Brain pericyte (primary cell): ENCODE measurements at places on chromosomes 12 and 14.

- DNase-seq, result no peak
Observed at GRCh38 chr12:132392389-132393244, 63.2 kb upstream of the GALNT9 start.

DNA sequence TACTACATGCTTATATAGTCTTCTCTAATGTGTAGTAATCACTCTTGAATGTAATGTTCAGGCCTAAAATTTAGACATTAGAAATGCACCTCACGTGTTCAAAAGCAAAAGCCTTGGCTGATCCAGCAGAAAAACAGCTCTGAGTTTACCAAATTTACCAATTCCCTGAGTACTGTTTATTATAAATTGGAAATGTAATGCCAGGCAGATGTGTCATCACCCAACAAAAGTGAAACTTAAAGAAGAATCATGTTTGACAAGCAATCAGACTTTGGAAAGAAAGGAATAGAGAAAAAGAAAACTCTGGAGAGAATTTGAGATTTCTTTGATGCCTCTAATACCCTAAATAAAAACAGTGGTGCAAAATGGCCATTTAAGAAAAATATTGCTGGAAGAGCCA lies 26.5 kb upstream of the STRAP start:
- no peak for DNase-seq

- no peak for DNase-seq
Observed at GRCh38 chr14:46940611-46941010, 289.0 kb upstream of the RPL10L start.

DNA sequence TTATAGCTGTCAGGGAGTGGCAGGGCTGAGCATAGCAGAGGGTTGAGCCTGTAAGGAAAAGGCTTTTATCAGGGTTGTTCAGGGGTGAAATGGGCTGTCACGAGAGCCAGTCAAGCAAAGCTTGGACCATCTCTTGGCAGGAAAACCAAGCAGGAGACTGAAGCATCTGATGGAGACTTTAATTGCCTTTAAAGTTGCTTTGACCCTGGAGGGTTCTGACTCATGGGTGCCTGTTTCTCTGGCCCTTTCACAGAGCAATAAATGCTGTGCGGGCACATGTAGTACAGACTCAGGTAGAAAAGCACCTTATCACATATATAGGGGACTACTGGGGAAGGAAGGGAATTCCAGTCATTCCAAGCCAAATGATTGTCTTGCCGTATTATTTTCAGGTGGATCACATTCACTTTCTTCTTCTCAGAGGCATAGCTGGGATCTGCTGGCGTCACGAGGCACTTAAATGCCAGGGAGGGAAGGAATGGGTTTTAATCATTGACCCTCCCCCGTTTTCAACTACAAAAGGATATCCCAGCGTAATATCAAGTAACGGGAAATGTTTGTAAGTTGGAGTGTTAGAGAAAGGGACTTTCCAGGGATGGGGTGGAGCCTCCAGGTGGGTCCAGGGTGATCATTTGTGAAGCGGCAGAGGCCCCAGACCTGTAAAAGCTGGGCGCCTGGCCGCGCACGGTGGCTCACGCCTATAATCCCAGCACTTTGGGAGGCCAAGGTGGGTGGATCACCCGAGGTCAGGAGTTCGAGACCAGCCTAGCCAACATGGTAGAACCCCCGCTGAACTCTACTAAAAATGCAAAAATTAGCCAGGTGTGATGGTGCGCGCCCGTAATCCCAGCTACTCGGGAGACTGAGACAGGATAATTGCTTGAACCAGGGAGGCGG lies 34.9 kb downstream of the PLEKHD1 start:
- DNase-seq, result no peak

- no peak for DNase-seq
Observed at GRCh38 chr12:70831543-70831942, 89.0 kb downstream of the PTPRR start.
